Activated T-helper 1 cell treated with Interleukin-2 at 50 U/mL for 16 hours (primary cell): ENCODE measurements at places on chromosomes 3 and 15.

DNA sequence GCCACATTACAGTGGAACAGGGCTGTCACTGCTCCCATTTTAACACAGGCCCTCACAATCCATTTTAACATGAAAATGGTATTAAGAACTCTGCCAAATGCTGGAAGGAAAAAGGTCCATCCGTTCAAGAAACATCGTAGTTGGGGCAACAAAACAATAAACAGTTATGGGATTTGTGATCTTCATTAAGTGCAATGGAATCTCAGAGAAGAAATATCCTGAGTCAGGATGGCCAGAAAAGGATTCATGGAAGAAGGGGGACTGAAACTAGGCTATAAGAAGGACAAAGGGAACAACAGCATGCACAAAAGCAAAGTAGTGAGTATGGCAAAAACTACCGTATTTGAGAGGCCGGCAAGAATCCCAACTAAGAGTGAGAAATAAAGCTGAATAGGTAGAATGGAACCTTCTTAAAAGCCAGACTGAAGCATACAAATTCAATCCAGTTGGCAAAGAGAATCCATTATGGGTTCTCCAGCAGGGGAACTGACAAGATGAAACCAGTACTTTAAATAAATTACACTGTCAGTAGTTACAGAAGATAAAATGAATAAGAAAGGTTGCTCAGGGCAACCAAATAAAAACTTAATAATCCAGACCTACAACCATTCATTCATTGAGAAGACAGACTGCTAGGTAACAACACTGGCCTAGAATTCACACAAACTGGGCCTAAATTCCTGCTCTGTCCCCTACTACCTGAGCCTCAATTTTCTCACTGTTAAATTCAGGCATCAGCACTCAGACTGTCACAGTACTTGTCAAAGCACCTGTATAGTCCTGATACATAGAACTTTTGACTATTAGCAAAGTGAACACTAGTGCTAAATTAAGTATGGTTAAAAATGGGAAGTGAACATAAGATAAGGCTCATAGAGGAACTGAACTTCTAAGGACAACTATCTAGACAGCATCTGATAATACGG is 6.3 kb downstream of the TBL1XR1 start:
- DNase-seq: no peak

GRCh38 chr15:70479785-70480184 is 283.6 kb downstream of the UACA start:
- no peak for DNase-seq

DNA sequence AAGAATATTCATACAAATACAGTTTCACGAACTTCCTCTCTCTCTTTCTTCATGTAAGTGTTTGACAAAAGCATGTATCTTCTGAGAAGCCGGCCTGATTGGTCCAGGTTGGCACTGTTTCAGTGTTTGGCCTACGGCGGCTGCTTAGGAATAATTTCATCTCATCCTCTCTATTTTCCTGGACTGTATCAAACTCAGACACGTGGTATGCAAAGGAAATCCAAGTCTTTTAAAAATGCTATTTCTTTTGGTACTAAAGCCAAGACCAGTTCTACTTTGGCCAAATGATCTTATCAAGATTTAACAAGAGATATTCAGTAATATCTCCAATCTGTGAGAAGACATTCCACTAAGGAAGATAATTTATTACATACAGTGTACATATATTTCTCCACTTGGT is 152.8 kb downstream of the TIGIT start:
- DNase-seq: no peak

DNA sequence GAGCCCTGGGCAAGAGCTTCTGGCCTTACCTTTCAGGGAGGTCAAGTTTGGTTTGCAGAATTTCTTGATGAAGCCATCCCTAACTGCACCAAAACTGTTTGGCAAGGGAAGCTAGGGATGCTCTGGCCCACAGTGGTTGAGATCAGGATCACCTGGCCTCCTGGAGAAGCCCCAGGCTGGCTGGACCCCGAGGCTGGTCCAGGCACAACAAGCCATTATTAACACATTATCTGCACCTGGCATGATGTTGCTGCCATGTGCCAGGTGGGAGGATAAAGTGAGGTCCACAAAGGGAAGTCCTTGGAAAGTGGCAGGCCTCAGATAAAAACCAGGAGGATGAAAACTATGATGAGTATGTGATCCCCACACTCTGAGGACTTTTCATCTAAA is 35.9 kb upstream of the DUSP7 start:
- no peak for DNase-seq

DNA sequence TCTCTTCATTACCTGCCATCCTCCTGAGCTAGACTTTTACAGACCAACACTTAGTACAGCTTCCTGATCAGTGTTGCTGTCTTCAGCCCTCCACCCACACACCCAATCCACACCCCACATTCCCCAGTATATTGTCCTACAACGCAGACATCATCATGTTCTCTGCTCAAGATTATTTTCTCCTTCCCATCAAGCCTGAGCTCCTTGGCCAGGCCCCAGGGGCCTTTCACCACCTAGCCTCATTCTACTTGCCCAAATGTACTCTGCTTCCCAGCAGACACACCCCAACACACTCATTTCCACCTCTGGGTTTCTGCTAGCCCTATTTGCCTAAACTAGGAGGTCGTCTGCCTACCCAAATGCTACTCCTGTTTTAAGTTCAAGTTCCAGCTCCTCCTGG is 37.0 kb downstream of the DAPK2 start:
- no peak for DNase-seq

DNA sequence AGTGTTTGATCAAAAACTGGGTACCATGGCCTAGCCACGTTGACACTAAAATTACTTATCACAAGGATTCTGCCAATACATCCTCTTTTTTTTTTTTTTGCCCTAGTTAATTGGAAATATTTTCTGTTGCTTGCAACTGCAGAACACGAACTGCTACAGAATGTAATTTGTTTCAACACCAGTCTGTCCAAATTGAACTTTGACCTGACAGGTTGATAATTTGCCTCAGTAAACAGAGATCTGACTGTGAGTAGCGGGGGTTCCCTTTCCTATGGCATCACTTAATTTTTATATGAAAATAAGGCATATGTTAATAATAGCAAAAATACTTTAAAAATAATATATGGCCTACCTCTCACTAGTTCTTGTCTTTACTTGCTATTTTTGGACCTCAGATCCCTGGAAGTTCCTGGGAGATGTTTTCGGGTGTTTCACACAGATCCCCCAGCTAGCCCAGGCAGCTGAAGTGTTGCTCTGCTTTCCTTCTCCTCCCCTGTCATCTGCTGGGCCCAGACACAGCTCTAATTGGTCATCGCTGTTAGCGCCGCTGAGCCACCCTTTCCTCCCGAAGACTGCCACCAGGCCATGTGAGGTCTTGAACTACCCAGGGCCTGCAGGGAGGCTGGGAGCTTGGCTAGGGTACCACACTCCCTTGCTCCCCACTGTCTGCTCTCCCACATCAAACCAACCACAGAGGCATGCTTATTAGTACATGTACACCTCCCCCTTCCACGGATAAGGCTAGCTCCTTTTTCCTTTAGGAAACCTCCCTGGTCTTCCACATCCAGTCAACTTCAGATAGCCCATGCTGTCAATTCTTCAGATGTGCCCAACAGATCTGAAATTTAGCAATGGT is 89.8 kb upstream of the RNF7 start:
- no peak for DNase-seq

DNA sequence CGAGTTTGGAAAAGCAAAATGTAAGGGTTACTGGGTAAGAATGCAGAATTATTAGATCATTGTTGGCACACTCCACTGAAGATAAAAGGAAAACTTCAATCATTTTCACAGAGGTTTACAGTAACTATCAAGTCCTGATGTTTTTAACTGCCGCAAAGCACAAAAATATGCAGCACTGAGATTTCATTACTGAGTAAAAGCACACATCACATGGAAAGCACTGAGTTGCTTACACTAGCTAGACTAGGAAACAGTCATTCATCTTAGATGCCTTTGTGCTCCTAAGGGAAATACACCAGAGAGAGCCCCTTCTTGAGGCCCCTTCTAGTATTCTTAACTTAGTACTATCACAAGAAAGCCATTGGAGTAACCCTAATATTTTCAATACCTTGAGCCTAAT is 11.8 kb upstream of the P2RY1 start:
- no peak for DNase-seq

GRCh38 chr15:73882761-73883419 is 9.5 kb downstream of the TBC1D21 start:
- DNase-seq: no peak

GRCh38 chr15:27527490-27528067 is 556.6 kb downstream of the GABRG3 start:
- no peak for DNase-seq

DNA sequence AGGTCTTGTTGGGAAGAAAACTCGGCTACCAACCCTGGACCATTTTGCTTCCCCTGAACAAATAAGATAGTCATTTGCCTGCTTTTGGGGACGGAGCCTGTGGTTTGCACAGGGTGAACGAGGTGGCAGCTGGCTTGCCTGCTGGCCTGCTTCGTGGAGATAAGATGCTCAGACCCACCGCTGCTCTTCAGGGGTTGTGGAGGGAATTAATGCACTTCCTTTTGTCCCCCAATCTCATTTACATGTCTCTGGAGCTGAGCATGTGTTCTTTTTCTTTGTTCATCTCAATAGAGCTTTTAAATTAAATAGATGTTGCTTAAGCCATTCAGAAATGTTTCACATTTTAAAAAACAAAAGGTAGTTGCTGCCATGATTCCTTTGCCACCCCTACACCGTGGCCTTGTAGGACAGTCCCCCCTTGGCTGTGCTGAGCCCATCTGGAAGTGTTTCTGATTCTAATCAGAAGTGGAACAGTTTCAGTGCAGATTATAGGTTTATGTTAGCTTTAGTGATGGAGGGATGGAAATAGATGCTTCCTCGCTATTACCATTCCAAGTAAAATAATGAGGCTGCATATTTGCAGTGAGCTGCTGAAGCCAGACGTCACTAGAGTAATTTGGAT is 25.6 kb downstream of the APBA2 start:
- no peak for DNase-seq

DNA sequence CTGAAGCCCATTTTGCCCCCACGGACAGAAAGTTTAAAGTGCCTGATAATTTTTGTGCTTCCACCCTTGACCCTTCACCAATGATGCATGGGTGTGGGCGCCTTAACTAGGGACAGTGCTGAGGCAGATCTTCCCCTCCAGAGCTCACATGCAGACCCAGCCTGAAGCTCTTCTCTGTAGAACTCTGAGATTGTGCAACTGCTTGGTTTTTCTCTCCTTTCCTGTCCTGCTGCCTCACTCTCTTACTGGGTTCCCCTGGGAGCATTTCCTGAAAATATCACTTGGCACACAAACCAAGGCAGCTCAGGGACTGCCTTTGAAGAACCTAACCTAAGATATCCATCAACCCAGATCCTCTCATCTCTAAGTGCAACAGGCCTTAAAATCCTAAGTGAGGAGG is 220.3 kb upstream of the STT3B start:
- DNase-seq: no peak

GRCh38 chr3:23863060-23863459 is 53.7 kb downstream of the NKIRAS1 start:
- DNase-seq: no peak

DNA sequence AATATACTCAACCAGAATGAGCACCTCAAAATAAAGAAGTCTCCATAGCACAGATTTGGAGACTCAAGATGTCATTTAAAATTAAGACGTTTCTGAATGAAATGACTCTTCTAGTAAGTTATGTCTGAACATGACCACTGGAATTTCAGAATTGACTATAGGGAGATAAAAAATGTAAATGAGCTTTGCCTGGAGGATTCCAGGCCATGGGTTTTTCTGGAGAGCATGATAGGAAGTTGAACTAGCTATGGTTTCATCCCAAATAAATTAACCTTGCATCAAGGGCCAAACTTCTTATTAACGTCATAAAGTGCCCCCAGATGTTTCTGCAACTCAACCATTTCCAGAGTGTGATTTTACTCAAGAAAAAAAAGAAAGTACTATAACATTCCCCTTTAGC is 222.6 kb upstream of the NR2F2 start:
- DNase-seq: no peak

DNA sequence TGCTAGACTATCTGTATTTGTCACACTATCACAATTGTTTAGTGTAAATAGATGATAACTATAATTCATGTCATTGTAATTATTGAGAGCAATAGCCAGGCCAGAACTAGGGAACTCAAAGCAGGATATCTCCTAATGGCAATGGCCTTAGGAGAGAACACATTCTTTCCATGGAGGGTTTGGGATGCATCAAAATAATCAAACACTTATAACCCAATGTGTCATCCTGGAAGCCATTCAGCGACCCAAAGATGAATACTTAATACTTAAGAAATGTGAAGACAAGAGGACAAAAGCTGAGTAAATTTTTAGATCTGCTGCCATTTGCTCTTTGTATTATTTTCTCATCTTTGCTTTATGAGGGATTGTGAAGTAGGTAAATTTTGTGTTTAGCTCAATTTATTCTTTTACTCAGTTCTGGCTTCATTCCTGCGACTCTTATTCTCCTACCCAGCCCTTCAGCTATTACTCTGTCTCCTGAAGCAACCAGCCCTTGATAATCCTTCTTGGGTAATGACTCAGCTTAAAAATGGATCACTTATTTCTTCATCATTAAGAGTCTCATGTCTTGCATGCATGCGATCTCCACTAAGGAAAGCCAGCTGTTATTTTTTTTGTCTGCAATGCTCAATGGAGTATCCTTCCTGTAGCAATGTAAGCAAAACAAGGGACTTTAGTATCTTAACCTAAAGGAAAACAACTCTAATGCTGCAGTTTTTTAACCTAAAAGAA is 2.0 kb downstream of the OR4F15 start:
- DNase-seq: no peak

DNA sequence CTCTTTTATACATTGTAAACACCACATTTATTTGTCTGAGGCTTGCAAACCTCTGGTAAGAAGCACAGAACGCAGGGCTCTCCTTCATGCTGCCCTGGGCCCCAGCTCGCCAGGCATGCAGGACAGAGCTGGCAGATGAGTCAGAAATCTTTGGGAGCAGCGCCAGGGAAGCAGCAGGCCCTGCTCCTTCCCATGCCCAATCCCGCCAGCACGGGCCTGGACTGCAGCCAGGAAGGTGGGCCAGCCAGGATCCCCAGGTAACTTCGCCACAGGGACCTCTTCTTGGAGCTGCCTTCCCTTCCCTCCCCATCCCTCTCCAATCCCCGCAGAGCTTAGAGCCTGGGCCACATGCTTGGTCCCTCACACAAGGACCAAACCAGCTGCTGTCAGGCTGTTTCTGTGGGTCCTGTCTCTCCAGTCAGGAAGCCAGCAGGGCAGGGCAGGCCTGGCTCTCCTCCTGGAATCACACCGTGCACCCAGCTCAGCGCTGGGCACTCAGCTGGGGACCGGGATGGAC is 8.8 kb downstream of the STOML1 start:
- DNase-seq: no peak

- DNase-seq: no peak
These were observed 57.6 kb upstream of the APEH start for GRCh38 chr3:49616491-49616941.

- no peak for DNase-seq
These were observed 148.8 kb downstream of the NSMCE3 start for GRCh38 chr15:29120593-29121368.

DNA sequence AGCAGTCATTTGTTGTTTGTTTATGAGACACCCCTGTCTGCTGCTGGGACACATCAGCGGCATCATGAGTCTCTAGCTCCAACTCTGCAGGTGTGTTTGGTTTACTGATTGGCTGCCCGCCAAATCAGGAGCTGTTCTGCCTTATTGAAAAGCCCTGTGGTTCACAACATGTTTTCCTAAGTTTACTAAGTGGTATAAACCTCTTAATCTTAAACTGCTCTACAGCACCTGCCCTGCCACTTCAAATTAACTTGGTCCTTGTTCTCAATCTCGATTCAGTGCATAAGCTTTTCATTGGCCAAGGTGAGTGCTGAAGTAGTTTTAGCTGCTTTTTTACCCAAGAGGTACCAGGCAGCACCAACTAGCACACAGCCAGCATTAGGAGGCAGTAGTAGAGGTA is 77.8 kb upstream of the WDR72 start:
- no peak for DNase-seq
